ENCODE measurements at places on chromosomes 13 and 19.

DNA sequence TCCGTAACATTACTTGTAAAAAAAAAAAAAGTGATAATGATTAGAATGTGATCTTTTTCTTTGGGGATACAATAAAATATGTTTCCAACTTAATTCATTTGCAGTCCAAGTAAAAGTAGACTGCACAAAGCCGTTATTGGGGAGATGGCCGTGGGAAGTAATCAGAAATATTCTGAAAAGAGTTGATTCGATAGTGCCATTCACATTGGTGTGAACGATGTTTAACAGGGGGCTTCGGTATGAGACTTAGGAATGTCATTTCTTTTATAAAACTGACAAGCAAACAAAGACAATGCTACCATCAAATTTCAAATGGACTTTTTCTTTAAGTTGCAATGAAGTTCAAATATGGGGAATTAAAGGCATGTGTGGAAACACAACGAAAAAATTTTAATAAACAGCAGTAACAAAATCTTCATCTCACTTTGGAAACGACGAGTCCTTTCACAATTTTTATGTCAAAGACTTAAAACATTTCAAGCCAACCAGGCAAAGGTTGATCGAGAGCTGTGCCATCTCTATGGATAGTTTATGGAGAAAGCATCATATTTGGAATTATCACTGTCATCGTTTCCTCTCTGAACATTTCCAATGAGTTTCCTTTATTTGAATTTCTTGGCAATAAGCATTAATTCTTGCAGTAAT is 1.7 kb upstream of the ZIC5 start:
- DNase-seq = no peak

- no peak for DNase-seq
Observed at GRCh38 chr13:24119626-24120508, 40.7 kb upstream of the SPATA13 start.

- DNase-seq = peak; percentile 30
Observed at GRCh38 chr19:14072535-14073260, at the start of gene MISP3. MISP3 (plus strand) TSS chr19:14072786; CDS start chr19:14073310, 524 bp downstream.

- no peak for DNase-seq
Observed at GRCh38 chr13:98609756-98610155, 32.8 kb upstream of the STK24 start.

- no peak for DNase-seq
Observed at GRCh38 chr19:33780746-33781145, 15.9 kb upstream of the KCTD15 start.

- DNase-seq = no peak
Observed at GRCh38 chr13:99971576-99972189, at the start of gene ZIC5. ZIC5 (minus strand) TSS chr13:99971767; CDS start chr13:99971603, 164 bp downstream.

DNA sequence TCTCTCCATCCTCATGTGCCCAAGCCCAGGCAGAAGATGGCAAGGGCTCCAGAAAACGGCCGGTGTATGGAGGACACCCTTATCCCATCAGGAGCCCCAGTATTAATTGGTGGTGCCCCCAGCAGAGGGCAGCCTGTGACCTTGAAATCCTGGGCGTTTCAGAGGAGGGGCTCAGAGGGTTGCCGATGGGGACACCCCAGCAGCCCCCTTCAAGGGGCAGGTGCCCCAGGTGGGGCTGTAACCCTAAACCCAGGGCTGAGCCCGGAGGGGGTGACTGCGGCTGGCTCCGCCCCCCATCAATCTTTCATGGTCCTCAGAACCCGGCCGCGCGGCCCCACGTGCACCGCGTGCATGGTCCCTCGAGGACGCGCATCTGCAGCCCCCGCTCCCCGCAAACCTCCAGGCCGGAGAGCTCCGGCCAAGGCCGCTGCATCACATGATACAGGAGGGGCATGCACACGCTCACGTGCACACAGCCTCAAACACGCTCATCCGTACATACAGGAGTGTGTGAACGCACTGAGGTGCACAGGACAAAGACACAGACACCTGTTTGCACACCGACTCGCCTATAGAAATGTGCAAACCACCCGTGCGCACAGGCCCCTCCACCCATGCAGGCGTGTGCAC is 949 bp downstream of the RAB3A start:
- DNase-seq = peak; percentile 35

Measured in activated naive CD4-positive, alpha-beta T cell treated with anti-CD3 and anti-CD28 coated beads for 36 hours (primary cell).